Glutamatergic neuron (in vitro differentiated cells): ENCODE measurements at places on chromosomes 6 and 20.

DNA sequence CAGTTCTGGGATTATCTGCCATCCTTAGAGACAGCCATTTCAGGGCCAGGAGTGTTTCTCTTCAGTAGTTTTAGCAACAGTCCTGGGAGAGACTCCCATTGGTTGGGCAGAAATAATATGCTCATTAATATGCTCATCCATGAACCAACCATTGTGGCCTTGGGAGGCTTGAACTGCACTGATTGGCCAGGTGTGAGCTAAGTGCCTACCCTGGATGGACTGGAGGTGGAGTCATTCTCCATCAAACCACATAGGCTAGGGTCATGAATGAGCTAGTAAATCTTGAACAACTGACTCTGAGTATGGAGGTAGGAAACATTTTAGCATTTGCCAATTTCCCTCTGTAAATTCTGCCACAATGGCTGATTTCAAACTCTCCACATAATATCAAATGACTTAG, 70.2 kb upstream of the ZFP64 start:
- no peak for DNase-seq

DNA sequence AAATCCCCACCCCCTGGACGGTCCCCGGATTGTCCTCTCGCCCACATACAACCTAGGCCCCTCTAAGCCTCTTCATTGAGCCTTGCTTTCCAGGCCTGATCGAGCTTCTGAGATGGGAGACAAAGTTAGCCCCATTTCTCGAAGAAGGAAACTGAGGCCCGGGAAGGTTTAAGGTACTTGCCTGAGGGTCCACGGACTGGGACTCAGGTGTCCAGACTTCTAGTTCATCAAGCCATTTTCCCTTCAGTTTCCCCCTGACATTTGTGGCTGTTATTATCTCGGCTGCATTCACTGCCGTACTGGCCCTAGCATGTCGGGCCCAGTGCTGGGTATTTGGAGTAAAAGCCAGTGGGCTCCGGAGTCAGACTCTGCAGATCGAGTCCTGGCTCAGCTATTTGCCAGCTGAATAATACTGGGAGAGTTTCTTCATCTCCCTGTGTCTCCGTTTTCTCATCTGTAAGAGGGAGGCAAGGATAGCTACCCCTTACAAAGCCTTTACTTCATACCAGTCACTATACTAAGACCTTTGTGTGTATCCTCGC, 633 bp downstream of the RPRD1B start:
- no peak for DNase-seq

GRCh38 chr6:41901882-41902519, 6.8 kb upstream of the USP49 start:
- peak; percentile 25 for DNase-seq

DNA sequence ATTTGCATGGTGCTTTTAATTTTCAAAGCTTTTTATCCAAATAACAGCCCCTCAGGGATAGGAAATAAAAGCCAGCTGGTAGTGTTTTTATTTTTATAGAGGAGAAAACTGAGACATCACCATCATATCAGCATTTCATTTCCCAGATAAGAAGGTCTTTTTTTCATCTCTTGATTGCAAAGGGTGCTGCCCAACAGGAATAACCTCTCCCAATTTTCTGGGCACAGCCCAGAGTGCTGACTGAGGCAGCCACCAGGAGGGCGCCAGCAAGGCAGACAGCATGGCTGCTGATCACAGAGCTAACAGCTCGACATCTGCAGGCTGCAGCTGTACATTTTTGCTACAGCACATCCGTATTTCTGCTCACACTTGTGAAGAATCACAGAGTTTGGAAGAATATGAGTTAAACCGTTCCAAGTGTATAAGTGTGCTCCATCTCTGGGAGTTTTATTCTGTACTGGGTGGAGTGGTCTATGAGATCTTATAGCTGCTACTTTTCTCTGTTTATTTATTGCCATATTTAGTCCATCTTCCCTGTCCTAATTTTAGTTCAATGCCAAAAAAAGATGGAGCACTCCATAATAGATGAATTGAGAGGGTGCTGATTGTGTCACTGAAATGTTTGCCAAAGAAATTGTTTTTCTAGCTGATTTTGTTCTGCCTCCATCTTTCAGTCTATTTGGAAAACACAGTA, 85.5 kb upstream of the C20orf144 start:
- peak; percentile 40 for DNase-seq

DNA sequence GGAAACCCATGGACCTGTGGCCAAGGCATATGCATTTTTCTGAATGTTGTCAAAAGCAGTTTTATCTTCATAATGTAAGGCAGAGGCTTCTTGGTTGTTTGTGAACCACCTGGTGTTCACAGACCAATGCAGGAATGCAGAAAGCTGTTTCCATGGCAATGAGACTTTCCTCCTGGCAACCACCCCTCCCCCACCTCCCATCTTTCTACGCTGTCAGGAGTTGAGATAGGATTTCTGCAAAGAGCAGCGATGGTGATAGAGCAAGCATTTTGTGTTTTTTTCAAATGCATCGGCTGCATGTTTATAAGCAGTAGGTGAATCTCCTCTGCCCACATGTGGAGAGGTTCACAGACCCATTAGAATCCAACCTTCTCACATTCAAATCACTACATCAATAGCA, 114.1 kb upstream of the SMLR1 start:
- peak; percentile 40 for DNase-seq

- no peak for DNase-seq
Measured at GRCh38 chr20:16003310-16003709, 569.9 kb downstream of the KIF16B start.

DNA sequence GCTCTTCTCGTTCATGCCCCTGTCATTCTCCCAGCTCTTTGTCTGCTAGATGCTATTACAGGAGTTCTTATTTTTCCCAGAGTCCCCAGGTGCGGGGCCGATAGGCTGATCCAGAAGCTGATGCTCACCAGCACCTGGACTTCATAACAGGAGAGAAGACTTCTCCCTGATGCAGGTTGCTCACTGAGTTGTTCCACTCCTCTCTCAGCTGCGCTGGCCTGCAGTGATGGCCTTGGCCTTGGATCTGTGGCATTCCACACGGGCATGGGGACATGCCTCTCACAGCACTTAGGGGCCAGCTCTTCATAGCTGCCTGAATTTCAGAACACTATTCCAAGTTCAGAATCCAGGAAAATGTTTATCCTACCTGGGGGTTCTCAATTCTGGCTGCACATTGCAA, 7.1 kb upstream of the TXNDC5 start:
- DNase-seq, result no peak

DNA sequence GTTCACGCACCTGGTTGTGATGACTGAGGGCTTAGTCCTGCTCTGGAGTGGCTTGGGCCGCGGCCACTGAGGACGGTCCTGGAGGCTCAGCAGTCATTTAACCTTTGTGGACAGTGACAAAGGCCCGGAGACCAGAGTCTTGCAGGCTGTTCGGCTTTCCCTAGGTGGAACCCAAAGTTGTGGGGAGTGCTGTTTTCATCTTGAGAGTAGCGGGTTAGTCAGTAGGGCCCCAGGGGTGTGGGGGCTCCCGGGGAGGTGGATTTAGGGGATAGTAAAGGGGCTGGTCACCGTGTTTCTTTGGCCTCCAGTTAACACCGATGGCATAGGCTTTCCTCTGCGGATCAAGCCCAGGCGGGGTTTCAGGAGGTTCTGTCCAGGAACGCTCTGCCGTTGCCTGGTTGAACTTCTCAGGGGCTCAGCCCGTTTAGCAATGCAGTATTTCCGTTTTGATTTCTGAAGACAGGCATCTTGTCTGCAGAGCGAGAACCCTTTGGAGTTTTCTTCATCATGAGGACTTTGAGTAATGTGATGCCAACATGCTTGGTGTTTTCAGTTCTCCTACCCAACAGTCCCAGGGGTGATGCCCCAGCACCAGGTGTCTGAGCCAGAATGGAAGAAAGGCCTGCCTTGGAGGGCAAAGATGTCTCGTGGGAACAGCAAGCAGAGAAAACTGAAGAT, 31.8 kb downstream of the ZNF831 start:
- DNase-seq, result no peak
